Caudate nucleus (tissue), 63 donors: ENCODE measurements at places on chromosomes 7 and 10.

GRCh38 chr10:20744821-20745220, 152.3 kb downstream of the NEBL start:
- DNase-seq, result no peak

- no peak for DNase-seq
Measured at GRCh38 chr7:26112203-26112740, 39.7 kb upstream of the NFE2L3 start.

GRCh38 chr10:123323884-123324283, 169.7 kb downstream of the BUB3 start:
- DNase-seq, result no peak

DNA sequence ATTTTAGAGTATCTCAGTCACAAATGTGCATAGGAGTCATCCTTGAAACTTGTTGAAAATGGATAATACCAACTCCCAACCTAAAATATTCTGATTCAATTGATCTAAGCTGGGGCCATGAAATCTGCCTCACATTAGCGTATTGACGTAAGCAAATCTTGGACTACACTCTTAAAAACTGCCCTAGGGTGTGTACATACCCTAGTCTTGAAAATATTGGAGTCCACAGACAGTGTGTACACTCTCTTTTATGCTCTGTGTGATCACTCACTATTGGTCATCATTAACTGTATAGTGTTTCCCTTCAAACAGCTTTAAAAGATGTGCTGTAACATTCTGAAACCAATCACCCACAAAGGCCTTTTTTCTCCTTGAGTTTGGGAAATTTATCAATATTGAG, 102.9 kb upstream of the FERD3L start:
- DNase-seq, result no peak

DNA sequence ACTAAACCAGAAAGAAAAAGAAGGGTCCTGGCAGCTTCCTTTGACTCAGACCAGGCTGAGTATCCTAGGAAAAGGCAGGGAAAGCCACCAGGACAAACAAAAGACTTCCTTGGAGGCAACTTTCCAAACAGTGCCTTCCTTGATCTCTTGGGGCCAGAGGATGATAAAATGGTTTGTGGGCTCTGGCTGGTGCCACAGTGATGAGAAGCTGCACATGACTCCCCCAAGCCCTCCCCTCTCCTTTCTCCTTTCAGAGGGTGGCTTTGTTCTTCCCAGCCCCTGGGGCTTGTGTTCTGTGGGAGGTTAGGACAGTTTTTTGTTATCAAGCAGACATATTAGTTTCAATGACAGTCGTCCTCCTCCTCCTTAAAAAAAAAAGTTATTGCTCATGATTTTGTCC, 183.2 kb downstream of the SEM1 start:
- no peak for DNase-seq

DNA sequence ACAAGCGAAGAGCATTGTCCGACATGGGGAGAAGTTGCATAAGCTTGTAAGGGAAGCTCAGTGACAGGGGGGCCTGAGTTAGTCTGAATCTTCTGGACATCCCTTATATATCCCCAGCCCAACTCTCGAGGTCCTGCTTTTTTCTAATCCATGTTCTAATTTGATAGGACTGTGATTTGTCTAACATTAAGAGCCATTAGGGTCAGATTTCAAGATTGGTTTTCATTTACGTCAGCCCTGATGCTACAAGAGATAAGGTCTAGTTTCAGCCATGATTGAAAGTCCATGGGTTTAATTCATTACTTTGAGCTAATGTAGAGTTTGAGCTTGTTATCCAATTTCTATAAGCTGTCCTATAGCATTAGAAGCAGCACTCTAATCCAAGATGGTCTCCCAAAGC, 20.3 kb downstream of the TLX1 start:
- DNase-seq, result no peak

- no peak for DNase-seq
Measured at GRCh38 chr7:37052705-37053104, 328.4 kb upstream of the AOAH start.

DNA sequence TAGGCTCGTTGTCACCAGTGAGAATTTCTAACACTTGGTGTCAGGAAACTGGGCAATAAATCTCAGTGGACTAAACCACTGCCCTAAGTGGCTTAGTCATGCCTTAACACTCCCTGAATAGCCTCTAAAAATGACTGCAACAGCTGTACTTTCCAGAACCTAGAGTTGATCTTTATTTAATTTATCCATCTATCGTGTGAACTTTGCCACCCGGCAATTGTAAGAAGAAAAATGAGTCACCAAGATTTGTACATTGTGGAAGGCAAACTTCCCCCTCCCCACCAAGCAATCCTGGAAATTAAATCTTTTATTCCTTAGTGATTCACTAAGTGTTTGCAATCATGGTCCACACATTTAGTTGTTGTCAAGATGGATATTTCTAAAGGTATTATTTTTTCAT, 47.1 kb downstream of the NXPH1 start:
- DNase-seq, result no peak

GRCh38 chr7:50868426-50869100, 85.9 kb upstream of the GRB10 start:
- DNase-seq, result no peak

- no peak for DNase-seq
Measured at GRCh38 chr10:63003816-63004453, 129.2 kb upstream of the NRBF2 start.

- no peak for DNase-seq
Measured at GRCh38 chr10:97522071-97522470, 23.3 kb downstream of the UBTD1 start.

- DNase-seq, result no peak
Measured at GRCh38 chr10:3828404-3829155, 43.6 kb upstream of the KLF6 start.

GRCh38 chr7:50531401-50531911, 33.7 kb downstream of the DDC start:
- no peak for DNase-seq

DNA sequence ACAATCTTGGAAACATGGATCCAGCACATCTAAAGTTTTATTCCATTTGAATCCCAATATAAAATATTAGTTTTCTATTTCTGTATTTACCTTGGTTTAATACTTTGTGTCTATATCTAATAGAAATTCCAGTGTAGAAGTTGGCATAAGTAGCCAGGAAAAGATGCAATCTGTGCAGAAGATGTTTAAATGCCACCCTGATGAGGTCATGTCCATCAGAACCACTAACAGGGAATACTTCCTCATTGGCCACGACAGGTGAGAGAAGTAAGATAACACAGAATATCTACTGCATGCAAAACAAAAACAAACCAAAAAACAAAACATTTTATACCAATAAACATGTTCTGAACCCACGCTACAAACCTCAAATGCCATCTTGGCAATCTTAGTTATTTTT, 15.7 kb downstream of the PLEKHS1 start:
- no peak for DNase-seq
